ENCODE measurements at places on chromosomes 7 and 10.

GRCh38 chr7:82126576-82126975 is 317.0 kb downstream of the CACNA2D1 start:
- DNase-seq, result no peak

DNA sequence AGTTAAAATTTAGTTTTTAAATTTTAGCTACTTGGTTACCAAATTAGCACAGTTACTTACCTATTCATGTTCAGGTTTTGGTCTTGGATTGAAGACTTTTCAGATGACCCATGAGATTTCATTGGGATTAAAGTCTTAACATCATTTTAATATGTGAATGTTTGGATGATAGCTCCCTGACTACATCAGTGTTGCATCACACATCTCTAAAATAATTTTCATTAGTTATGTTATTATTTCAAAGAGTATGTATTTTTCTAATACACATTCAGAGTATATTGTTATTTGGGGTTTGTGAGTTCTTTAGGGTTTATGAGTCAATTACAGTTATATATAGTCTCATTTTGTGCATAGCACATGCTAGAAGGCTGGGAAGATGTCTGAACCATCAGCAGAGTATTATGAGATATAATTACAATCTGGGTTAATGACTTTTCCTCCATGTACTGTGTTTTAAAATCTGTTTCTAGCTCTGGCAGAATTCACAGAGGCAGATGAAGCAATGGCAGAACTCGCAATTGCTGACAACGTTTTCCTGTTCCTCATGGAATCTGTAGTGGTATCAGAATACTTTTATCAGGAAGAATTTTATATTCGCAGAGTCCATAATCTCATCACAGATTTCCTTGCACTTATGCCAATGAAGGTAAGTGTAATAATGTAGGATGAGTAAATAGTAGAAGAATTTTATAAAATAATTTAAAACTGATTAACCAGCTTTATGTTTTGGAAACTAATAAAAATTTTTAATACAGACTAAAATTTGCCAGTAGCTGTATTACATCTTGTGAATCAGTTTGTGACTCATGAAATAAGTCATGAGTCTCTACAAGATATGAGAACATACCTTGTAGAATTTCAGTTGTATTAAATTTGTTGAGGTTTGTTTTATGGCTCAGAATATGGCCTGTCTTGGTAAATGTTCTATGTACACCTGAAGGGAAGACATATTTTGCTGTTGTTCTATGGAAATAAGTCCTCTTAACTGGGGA is 26.9 kb downstream of the NUP205 start:
- no peak for DNase-seq

DNA sequence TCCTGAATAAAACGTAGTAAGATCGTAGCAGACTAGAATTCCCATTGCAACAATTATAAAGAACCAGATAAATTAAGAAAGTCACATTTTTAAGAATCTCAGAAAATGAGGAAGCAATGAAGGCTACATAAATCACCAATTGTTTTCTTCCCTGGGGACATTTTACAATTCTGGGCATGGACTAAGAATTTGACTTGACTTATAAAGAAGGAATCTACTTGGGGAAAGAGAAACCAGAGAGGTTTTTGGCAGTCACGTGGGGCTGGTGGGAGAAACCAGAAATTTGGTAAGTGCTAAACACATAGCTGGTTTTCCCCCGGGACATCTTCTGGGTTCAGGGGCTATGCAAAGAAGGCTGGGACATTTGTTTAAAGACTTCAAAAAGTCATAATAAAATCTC is 109.8 kb upstream of the IL6 start:
- no peak for DNase-seq

DNA sequence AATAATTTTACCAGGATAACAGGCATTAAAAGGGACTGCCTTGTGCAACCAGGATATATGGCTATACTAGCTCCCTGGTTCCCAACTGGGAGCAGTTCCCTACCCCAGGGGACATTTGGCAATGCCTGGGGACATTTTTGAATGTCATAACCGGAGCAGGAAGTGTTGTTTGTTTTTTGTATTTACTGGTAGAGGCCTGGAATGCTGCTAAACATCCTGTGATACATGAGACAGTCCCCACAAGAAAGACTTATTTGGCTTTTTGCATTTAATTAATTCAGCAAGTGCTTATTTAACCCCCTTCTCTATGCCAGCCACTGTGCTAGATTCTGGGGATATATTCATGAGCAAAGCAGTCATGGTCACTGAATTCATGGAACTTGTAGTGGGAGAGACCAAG is 181.2 kb downstream of the BBS9 start:
- no peak for DNase-seq

GRCh38 chr10:23478570-23478969 is 39.7 kb downstream of the OTUD1 start:
- no peak for DNase-seq

DNA sequence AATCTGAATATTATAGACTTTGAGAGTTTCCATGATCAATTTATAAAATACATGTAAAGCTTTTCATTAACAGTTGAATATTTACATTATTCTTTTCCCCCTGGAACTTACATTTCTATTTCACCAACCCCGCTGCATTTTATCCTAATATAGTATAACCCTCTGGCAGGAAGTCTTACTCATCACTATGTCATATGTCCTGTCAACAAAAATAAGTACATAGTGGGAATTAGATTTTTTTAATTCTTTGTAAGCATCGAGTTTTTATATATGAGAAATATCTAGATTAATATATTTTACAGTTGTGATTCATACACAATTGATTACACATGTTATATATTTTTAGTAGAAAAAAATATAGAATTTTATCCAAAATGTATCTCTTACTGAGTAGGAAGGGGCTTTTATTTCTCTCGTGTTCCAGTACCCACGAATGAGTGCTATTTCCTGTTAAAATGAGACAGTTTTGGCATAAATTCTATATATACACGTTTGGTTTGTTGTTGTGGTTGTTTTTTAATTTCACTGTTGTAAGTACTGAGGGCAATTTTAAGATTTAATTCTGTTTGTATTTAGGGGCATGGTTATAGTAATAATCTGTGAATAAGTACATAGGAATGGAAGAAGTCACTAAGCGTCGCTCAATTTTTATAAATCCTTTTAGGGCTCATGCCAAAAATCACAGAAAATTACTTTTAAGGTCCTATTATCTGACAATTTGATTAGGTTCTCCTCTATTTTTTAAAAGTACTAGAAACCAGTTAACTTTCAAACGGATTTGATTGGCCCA is 87.1 kb downstream of the HECW1 start:
- no peak for DNase-seq

DNA sequence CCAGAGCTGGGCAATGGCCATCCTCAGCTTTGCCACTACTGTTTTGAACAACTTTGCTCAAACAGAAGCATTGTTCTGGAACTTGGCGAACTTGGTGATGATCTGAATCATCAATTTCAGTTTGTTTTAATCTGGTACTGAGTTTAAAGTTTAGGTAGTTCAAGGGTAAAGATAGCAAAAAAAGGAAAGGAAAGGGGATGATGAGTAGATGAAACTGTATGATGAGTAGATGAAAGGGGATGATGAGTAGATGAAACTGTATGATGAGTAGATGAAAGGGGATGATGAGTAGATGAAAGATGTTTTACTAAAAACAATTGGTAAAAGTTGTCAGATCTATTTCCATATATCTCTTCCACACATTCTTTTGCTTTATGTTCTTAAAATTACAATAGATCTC is 737.0 kb downstream of the LRMDA start:
- DNase-seq, result no peak

- no peak for DNase-seq
Observed at GRCh38 chr7:33355386-33355785, 226.0 kb downstream of the BBS9 start.

DNA sequence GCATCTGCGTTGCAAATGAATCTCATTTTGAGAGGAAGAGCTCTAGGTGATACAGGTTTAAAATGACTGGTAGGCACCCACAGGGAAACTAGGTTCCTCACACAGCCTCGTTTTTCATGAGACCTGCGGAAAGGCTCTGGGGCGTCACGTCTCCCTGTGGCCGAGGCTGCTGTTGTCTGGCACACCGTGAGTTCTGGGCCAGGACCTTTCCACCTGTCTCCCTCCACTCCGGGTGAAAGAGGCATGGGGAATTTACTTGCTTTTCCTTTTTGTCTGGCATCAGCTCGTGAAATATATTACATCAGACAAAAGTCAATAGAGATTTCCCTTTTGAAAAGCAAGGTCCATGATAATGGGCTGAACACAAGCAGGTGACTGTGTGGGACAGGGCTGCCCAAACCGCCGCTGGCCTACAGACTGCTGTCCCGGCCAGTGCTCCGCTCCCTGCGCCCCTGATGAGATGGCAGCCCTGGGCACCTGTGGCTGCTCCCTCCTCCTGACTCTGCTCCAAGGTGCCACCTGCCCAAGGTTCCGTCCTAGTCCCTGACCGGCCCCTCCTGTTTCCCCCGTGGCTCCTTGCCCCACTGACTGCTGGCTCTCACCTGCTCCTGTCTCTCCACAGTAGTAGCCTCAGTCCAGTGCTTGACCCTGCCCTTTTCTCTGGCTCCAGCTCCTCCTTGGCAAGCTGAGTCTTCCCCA is 109.6 kb downstream of the NKX6-2 start:
- DNase-seq, result no peak

GRCh38 chr10:79196470-79197461 is 128.0 kb downstream of the ZMIZ1 start:
- no peak for DNase-seq

- no peak for DNase-seq
Observed at GRCh38 chr7:17774716-17775288, 165.5 kb downstream of the SNX13 start.

DNA sequence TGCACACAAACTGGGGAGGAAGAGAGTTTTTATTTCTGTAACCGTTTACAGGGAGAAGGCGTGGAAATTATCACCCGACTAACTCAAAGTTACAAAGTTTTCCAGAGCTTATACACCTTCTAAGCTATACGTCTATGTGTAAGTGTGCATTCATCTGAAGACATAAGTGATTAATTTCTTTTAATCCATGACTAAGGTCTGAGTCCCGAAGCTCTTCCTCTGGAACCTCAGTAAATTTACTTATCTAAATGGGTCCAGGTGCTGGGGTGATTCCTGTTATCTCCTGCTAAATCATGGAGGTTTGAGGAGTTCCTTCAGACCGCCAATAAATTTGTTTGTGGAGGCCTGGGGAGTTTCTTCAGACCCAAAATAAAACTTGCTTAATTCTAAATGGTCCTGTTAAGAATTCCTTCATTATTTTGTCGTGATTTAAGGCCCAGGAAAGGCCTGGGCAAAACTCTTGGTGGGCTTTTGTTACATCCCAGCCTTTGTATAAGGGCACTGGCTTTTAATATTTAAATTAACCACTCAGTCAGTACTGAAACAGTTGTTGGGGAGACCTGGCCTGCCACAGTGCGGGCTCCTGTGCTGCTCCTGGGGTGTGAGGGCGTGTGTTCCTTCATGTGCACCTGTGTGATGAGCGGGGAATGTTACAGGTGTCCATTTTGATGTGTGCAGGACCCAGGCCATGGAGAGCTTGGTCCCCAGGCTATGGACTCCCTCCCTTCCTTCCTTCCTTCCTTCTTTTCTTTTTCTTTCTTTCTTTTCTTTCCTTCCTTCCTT is 5.8 kb upstream of the METTL27 start:
- no peak for DNase-seq

GRCh38 chr7:81209059-81209458 is 290.2 kb upstream of the SEMA3C start:
- no peak for DNase-seq

DNA sequence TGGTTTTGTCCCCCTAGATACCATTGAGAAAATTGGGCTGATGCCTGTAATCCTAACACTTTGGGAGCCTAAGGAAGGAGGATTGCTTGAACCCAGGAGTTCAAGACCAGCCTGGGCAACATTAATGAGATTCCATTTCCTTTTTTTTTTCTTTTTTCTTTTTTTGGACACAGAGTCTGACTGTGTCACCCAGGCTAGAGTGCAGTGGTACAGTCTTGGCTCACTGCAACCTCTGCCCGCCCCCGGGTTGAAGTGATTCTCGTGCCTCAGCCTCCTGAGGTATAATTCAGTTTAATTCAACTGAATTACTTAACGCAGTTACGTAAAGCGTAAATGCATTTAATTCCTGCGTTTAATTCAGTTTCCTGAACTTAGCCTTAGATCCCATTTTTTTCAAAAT is 13.3 kb downstream of the CCAR1 start:
- DNase-seq, result no peak
